ENCODE measurements at places on chromosomes 5 and 9.

DNA sequence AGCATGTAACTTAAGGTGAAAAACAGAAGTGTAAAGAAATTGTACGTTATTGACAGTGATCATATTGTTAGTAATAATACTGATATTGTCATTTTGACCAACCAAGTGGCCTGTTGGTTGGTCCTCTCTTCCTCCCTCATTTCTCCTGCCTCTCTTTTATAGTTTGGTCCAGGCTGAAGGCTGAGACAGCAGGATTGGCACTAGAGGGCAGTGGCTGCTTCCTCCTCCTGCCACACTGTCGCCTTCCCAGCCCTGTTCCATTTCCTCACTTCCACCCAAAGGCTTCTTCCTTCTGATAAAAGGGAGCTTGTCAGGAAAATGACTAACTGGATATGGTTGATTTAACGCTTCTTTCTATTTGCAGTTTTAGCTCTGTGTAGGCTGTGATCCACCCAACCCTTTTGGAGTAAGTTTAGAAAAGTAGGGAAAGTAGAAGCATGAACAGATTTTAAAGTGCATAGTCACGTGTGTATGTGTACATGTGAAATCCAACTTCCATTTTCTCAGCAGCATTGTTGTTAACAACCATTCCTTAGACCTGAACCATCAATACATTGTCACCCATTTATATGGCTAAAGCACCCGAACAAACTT, 35.6 kb downstream of the PTCD2 start:
- no peak for DNase-seq

GRCh38 chr9:93246111-93246510, 62.2 kb downstream of the WNK2 start:
- no peak for DNase-seq

- no peak for DNase-seq
These were observed 1.7 kb downstream of the CCNG1 start for GRCh38 chr5:163439092-163439425.

GRCh38 chr5:126499278-126499677, 76.1 kb downstream of the GRAMD2B start:
- DNase-seq = no peak

- DNase-seq = no peak
These were observed 599.1 kb upstream of the CLINT1 start for GRCh38 chr5:158458086-158458485.

DNA sequence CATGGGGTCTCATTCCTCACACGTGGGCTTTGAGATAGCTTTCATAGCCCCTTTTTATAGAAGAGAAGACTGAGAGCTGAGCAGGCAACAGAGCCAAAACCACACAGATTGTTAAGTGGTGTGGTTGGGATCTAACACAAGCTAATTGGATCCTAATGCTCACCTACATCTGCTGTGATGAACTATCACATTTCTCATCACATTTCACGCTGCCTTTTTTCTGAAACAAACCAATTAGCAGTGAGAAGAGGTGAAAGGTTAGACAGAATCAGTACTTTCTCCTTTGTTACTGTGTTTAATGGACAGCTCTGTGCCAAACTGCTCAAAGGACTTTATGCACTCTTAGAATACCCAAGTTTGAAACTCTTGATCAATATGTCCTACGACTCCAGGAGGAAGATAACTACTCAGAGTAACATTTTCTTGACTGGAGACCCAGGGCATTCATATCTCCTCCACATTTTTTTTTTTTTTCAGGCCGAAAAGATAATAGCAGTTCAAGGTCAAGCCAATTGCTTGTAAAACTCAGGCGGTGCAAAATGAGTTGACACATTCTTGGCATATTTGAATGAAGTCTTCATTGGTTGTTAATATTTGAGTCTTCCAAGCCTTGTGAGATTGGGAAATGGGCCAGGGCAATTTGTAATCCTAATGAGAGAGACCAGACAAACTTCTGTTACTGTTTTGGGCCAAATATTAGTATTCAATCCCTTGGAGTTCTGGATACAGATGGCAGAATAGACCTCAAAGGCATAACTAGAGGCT, 138.4 kb downstream of the KCTD16 start:
- DNase-seq = no peak

- no peak for DNase-seq
These were observed 2365.9 kb downstream of the MAT2B start for GRCh38 chr5:165871291-165871690.

- no peak for DNase-seq
These were observed 191.5 kb upstream of the FTMT start for GRCh38 chr5:121660142-121660541.

DNA sequence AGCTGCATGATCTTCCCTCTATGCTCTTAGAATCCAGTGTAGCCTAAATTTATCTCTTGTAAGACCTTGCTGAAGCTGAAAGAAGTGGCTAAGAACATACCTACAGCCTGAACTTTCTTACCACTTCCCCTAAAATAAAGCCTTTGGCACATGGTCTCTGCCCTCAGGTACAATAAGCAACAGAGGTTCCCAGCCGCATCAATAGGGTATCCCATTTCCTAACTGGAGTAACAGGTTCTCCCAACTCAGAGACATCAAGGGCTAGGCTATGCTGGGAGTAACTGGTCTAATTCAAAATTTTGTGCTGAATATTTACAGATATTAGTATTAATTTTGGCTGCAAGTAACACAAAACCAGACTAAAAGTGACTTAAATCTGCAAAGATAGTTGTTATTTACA, 335.8 kb upstream of the TRPC7 start:
- no peak for DNase-seq

DNA sequence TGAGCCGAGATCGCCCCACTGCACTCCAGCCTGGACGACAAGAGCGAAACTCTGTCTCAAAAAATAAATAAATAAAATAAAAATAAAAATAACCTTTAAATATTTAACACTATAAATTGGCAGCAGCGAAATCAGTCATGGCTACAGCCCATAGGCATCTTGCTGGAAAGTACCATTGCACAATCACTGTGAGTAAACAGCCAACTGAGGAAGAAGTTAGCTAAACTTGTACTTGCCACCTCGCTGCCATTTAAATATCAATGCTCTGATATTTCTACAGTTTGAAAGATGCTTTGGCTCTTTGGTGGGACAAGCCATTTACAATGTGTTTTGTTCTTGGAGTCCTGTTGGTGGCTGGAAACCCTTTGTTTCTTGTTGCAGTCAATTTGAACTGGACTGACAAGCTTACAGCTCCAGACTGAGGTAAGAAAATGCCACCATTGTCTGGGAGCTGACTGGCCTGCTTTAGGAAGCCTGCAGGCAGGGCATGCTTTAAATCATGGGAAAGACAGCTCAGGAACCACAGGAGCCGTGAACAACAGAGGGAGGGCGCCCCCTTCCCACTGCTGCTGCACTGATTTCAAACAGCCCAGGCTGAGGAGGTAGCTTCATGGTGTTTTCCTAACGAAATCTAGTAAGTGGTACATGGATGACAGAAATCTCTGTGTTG, 322.8 kb upstream of the RFX3 start:
- no peak for DNase-seq

DNA sequence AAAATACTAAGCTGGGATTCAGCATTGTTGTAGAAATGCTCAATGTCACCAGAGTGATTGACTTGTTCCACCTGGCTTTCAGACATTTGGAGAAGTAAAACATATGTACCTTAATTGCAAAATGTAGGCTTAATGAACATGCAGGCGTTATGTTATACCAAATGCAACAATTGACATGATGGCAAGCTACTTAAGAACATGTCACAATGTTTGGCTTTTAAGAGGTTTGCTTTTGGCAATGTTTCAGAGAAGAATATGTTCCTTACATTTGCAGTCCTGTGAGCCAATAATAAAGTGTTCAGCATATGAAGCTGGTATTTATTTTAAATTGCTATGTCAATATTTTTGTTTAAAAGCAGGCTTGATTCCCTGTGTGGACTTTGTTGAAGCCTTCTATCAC, 111.7 kb upstream of the NUDT12 start:
- DNase-seq = no peak

DNA sequence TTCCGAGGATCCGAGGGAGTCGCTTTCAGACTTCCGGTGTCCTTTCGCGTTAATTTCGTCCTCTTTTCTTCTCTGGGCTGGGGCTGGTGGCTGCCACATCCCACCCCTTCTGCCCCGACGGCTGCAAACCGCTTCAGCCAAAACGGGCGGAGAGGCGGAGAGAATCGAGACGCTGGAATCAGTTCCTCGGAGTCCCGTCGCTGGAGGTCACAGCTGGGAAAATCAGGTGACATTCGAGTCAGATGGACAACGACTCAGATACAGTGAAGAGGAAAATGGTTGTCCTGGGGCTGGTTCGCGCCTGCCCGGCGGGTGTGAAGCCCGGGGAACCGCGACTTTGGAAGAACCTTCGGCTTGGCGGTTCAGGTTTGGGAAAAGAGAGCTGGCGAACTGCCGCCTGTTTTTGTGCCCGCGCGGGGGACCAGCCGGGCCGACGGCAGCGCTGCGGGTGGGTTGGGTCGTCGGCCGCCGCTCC, 8.9 kb upstream of the NKX2-5 start:
- DNase-seq = no peak

GRCh38 chr5:30438785-30439184, 754.7 kb upstream of the CDH6 start:
- DNase-seq = no peak

GRCh38 chr9:109799792-109800191, 19.8 kb downstream of the PALM2AKAP2 start:
- DNase-seq = no peak

GRCh38 chr5:172453206-172453985, 929 bp downstream of the SH3PXD2B start:
- DNase-seq = no peak

DNA sequence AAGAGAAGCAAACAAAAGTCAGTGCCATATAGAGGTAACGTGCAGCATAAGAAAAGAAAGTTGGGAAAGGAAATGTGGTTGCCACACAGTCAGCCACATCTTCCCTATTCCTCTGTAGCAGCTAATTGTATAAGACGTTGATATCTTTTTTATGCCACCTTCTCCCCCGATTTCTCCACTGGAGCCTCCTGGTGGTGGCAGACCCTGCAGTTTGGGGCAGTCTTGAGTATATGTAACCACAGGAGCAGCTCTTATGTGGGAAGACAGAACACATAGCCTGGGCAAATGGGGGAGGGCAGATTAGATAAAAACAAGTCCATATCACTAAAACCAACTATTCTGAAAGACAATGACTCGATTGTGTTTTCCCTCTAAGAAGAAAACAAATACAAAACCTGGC, 99.7 kb downstream of the PLCXD3 start:
- DNase-seq = no peak

DNA sequence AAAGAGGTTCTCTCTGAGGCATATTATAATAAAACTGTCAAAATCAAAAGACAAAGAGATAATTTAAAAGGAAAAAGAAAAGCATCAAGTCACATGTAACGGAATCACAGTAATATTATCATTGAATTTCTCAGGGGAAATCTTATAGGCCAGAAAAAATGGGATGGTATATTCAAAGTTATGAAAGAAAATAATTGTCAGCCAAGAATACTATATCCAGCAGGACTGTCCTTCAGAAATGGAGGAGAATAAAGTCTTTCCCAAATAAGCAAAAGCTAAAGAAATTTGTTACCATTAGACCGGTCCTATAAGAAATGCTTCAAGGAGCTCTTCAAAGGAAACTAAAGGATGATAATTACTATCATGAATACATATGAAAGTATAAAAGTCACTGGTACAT, 342.0 kb upstream of the GRAMD2B start:
- no peak for DNase-seq

DNA sequence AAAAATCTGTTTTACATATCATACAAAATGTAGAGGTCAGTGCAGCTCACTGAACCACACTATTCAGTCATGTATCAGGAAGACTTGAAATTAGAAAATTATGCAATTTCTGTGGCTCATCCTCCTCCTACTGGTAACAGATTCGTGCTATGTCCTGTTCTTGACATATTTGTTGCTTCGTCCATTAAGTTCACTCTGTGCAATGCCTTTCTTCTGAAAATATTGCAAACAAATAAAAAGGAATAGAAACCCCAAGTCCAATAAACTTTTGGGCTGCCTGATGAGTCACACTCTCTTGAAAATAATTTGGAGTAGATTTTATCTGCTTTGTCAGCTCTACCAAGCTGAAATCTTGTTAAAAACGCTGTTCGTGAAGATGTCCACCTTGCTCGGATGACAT, 391.2 kb downstream of the RAB3C start:
- no peak for DNase-seq

DNA sequence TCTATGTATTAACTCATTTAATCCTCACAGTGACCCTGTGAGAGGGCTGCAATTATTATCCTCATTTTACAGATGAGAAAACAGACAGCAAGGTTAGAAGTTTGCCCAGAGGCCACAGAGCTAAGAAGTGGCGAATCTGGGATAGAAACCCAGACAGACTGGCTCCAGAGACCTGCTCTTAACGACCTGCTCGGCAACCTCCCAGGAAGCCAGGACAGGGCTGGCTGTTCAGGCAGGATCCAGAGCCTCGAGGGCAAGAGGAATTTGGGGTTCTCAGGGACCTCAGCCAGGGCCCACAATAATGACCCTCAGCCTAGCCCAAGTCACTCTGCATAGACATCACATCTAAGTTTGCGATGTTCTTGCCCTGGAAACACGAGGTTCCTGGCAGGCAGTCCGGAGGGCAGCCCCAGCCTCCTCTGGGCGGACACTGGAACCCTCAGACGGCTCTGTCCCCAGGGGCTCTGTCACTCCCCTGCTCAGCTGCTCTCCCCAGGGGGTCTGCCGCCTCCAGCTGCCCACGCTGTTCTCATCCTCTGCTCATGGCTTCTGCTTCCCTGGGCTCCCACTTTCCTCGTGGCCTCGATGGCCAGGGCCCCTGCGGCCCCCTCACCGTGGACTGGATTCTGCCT, 138.5 kb upstream of the ERCC6L2 start:
- DNase-seq = no peak

GRCh38 chr5:92916036-92916435, 665.0 kb downstream of the NR2F1-AS1 start:
- no peak for DNase-seq

- no peak for DNase-seq
These were observed 33.8 kb downstream of the KDM3B start for GRCh38 chr5:138386290-138386689.

DNA sequence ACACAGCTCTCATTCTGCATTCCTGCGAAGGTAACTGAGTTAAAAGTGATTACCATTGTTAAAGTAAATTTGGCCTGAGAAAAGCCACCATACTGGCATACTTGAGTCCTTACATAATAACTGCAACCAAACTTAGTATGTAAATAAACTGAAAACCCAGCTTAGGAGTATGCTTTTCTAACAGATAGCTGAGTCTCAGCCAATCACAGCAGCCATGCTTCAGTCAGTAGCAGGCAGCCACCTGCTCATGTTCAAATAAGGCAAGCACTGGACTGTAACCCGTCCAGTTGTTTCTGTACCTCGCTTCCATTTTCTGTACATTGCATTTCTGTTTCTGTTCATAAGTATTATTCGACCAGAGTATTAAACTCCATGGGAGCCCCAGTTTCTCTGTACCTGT, 58.6 kb downstream of the GCNT4 start:
- DNase-seq = no peak

DNA sequence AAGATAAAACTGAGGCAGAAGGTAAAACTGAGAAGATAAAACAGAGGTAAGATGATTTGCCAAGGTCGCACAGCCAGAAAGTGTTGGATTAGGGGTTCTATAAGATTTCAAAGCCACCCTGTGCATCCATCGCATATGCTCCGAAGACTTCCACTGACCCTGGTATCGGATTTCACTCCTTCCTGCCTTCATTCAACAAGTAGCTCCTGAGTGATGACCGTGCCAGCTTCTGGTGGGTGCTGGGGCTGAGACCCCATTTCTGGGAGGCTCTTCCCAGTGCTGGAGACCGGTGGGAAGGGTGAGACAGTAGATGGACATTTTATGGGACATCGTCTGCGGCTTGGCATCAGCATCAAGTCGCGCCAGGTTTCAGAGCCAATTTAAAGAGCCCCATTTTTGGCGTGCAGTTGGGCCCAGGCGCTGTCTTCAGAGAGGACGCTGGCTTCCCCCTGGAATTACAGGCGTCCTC, 53.7 kb upstream of the DAB2IP start:
- no peak for DNase-seq
